ENCODE measurements at places on chromosomes 5 and 9.

DNA sequence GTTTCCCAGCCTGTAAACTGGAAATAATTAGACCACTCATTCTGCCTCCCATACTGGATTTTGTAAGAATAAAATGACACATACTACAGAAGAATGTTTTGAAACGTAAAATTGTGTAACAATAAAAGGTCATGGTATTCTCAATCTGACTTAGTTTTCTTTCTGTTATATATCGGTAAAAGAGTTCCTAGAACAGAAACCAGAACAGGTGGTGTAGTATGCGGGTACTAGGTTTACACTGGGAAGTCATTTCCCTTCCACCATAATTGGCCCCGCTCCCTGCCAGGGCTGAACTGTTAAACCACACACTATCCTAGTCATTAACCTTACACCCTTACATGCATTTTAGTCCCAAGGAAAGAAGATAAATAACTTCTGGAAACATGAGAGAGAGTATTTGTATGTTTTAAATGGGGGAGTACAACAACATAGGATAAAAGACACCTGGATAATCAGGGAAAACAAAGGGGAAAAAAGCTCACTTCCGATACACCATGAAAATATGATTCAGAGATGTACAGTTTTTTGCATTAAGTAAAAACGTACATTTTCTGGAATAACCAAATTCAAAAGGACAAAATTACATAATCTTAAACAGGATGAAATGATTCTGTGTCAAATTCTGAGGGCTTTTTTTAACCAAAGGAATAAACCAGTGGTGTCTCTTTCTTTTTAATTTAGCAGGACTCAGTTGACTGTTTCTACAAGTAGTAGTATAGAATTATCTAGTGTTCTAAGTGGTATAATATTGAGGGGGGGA, 199.7 kb downstream of the GLIS3 start:
- no peak for DNase-seq

- DNase-seq, result no peak
Observed at GRCh38 chr5:129820-130219, 37.9 kb downstream of the PLEKHG4B start.

DNA sequence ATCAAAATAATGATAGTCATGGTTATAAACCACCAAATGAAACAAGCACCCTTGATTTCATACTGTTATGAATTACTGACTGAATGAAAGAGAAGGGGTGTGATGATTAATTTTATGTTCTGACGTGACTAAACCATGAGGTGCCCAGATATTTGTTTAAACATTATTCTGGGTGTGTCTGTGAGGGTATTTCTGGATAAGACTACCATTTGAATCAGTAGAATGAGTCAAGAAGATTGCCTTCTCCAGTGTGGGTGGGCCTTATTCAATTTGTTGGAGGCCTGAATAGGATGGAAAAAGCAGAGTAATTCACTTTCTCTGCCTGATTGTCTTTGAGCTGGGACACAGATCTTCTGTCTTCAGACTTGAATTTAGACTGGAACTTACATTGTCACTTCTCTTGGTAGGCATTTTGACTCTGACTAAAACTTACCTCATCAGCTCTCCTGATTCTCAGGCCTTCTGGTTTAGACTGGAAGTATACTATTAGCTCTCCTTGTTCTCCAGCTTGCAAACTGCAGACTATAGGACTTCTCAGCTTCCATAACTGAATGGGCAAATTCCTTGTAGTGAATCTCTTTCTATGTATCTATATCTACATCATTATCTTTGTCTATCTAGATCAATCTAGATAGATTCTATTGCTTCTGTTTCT, 321.9 kb upstream of the TARS1 start:
- no peak for DNase-seq

- DNase-seq, result peak; percentile 50
Observed at GRCh38 chr9:93235300-93235960, 51.5 kb downstream of the WNK2 start.

DNA sequence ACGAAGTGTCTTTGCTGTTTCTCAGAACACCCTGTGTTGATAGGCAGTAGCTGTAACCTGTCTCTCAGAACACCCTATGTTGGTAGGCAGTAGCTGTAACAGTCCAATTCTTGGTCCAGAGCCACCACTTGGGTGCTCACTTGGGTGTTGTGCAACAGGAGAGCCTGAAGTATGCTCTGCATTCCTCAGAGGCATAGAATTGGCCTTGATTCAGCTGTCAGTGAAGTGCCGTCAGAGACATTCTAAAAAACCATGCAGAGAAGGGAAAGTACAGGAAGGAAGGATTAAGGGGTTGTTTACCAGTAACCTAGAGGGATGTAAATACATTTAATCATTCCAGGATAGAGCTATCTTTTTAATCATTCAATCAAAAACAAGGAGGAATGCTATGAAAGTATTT, 231.2 kb downstream of the ARRDC3 start:
- no peak for DNase-seq

All from right renal cortex interstitium (tissue), 3 donors.